SK-N-MC (cell line): ENCODE measurements at places on chromosomes 7 and 10.

DNA sequence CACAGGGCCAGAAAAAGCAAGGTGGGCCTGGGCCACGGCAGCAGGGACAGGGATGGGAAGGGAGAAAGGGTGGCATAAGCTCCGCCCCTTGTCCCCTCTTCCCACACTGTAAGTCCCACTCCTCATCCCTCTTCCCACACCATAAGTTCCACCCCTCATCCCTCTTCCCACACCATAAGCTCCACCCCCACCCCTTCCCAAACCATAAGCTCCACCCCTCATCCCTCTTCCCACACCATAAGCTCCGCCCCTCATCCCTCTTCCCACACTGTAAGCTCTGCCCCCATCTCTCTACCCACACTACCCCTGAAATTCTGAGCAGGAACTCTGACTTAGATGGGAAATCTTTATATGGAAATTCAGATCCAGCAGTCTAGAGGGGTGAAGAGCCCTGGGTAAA lies 55.7 kb downstream of the HSPA12A start:
- no peak for DNase-seq

- DNase-seq = no peak
Measured at GRCh38 chr7:152759949-152760853, 649 bp downstream of the ACTR3B start.

DNA sequence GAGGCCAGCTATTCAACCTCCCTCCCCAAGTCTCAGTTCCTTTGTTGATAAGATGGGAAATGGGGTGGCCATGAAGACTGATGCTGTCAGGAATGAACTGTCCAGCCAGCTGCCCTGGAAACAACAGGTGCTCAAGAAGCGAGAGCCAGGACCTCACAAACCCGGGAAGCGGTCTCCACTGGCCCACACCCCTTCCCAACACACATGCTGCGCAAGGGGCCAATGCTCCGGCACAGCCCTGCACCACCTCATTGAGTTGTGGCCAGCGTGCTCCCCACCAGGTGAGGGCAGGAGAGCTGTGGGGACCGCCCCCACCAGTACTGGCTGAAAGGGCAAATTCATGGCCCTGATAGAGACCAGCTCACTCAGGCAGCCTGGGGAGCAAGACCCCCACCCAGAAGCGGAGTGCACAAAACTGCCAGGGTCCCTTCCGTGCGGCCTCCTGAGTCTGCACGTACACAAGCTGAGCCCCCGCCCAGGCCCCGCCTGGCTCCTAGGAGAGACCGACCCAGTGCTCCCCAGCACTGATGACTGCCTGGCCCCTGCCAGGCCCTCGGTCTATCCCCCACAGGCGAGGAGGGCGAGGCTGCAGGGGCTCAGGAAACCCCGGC lies 216.6 kb downstream of the MAD1L1 start:
- no peak for DNase-seq

GRCh38 chr7:312424-312823 lies 22.5 kb downstream of the FOXL3 start:
- DNase-seq = no peak

DNA sequence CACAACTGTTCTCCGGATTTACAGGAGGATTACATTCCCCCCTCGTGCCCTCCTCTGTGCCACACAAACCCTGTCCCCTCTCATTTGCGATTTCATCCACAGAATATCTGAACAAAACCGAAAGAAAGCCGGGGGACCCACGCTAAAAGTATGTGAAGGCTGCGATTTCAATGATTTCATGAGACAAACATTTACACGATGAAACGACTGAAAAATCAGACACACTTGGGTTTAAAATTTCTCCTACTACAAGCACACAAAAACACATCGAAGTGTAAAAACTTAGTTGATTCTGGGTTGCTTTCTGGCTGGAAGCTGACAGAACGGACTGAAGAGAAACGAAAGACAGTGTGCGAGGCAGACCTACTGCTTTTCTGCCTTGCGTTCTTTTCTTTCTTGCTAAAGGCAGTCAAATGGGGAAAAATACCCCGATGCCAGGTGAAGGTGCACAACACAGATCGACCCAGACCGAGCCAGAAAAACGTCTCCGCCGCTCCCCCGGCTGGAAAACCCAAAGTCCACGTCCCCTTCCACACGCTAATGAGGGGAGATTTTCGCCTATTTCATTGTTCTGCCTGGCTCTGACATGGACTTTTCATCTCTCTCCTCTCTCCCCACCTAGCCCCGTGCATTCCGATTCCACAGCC lies 1.2 kb downstream of the HIPK2 start:
- no peak for DNase-seq

GRCh38 chr7:142112086-142112485 lies 568 bp downstream of the MGAM2 start:
- no peak for DNase-seq

DNA sequence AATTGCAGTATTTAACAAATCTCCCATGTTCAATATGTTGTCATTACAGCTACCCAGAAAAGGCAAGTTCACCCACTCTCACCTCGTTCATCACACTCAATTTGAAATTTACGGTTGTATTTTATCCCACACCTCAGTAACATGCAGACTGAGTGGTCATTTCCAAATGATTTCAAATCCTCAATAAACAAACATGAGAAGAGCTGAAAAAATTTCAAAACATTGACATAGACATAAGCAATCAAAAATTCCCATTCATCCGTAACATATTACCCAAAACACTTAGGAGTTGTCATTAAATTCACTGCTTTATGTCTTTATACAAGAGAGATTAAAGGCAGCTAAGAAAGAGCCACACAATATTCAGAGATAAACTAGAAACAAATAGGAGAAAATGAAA lies 61.7 kb upstream of the NEBL start:
- DNase-seq = no peak

DNA sequence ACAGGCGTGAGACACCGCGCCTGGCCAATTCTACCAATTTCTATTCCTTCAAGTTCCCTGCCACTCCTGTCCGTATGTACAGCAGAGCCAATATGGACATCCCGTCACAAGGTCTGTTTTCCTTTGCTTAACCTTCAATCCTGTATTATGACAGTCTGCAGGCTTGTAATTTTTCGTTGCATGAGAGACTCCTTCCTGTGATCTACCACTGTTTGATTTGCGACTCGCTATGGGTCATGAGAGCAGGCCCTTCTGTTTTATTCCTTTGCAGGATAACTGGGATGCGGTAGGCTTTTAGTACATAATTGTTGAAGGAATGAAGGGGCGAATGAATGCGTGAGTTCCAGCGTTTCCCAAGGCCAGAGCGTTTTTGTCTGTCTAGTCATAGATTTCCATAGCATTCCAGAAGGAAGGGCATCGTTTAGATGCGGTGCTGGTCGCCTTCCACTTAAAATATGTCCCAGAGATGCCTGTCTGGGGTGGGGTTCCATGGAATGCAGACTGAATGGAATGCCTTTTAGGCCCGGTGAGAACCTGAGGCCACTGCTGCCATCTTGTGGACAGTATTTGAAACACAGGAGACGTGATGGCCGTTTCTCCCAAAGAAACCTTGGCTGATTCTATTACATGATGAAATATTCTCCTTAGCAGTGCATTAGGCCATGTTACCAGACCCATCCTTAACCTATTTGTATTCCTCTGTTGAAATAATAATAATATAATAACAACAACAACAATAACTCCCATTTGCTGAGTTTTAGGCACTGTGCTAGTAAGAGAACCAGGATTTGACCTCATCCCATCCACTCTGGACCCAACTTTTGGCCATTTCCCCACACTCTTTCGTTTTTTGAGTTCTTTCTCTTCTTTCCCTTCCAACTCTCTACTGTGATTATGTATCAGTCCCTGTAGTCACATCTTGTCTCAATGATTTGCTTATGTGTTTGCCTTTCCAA lies 193.2 kb downstream of the MYOF start:
- no peak for DNase-seq

- DNase-seq = no peak
Measured at GRCh38 chr7:50362712-50363282, 58.3 kb downstream of the IKZF1 start.

DNA sequence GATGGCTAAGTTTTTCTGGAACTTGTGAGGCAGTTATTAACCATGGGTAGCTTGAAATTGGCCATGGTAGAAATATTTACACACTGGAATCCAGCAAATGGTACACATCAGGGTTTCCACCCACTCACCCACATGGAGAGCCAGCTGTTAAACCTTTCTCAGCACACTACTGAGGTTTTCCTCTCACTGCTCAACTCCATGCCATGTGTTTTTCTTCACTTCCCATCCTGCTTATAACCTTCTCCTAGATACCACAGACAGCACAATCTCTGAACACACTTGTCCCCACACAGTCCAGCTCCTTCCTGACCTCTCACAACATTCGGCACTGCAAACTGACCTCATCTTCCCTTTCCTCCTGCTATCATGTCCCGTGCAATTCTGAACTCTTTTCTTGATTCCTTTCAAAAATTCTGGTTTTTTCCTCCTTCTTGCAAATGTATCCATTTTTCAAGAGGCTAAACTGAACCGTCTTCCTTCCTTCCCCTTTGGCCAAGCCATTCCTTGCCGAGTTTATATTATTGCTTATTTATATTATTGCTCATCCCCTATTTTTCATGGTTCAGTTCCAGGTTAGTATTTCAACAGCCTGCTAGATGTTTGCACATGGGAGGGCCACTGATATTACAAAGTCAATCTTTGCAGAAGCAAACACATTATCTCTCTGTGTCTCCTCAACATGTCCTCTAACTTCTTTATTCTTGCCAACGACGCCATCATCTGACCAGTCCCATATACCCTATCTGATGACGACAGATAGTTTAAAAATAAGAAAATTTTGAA lies 606.4 kb downstream of the SORCS1 start:
- no peak for DNase-seq

DNA sequence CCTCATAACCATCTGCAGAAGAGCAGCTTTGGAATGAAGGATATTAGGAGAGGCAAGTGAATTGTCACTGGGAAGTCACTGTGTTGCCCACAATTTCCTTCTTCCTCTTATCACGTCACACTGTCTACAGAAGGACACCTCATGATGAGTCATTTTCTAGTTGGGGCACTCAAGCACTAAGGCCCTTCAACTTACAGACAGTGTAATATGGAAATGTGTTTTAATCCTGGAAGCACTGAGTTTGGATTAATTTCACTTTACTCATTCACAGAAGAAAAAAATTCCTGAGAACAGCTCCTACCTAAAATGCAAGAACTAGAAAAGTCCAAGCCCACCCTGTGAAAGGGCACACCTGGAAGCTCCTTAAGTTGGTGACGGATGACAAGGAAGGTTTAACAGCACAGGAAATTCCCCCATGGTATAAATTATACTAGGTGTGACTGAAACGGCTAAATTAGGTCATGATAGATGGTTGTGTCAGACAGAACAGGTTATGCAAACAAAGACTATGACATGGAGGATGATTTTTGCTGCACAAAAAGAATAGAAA lies 56.6 kb downstream of the PARD3 start:
- DNase-seq = no peak

DNA sequence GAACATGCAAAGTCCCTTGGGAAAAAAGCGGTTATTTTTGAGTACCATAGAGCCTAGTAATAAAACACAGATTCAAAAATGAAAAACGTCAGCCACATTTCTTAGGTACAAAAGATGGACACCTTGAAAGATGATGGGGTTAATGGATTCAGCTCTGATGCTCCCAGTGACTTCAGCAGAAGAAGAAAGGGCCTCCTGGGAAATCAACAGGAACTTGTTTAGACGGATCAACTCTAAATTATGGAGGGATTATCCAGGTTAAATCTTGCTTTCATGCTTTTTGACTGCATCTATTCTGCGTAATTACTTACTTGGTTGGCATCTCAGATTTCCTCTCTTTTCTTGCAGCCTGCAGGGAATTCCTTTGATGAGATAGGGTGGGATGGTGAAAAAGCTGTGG lies 82.5 kb downstream of the TMEM178B start:
- no peak for DNase-seq

DNA sequence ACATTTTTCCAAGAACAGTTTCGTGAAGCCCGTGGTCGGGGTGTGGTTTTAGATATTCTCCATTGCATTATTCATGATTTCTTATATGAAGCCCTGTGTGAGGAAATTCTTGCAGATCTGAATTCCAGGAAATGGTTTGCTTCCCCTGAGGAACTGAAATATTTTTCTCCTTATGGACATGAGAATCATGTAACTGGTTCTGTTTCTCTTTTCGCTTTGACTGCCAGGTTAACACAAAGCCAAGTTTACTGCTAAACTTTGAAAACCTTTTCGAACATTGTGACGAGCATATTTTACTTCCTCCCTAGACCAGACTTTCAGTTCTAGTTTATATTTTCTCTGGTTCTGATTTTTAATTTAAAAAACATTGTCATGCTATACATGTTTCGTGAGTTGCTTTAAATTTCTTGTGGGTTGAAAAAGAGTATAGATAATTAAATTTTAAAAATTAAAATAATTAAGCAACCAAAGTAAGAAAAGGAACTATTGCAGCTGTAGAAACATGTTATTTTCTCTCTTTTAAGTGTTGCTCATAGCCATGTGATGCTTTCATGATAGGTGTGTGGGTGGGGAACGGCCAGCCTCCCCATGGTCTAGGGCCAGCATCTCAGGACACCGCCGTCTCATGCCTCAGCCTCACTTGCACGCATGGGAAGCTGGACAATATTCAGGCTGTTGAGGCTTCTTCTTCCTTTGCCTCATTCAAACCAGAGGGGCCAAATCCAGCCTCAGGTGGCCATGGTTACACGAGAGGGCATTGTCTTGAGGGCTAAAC lies 97.1 kb downstream of the CREB5 start:
- peak; percentile 59 for DNase-seq

GRCh38 chr7:135970682-135971365 lies 6.3 kb downstream of the MTPN start:
- no peak for DNase-seq
